Stimulated activated CD4-positive, alpha-beta T cell treated with anti-CD3 and anti-CD28 coated beads, Interleukin-12 subunit alpha, Interleukin-12 subunit beta, amount 100 ng/mL, for 24 hours (primary cell): ENCODE measurements at places on chromosomes 2 and 18.

- no peak for DNase-seq
Observed at GRCh38 chr2:12261986-12262680, 454.6 kb upstream of the TRIB2 start.

DNA sequence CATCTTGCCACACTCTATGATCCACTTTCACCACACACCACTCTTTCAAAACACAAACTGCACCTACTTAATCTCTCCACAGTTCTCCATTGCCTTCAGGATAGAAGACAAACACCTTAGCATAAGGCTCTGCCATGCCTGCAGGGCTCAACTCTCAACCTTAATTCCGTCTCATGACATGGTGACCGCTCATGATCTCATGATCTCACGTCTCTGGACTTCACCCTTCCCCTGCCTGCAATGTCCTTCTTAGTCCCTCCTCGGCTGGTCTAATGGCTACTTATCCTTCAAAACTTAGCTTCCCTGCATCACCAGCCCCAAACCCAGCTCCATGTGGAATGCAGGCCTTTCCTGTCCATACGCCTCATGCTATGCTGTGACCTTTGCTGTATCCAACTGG is 85.3 kb downstream of the ACVR1 start:
- no peak for DNase-seq

DNA sequence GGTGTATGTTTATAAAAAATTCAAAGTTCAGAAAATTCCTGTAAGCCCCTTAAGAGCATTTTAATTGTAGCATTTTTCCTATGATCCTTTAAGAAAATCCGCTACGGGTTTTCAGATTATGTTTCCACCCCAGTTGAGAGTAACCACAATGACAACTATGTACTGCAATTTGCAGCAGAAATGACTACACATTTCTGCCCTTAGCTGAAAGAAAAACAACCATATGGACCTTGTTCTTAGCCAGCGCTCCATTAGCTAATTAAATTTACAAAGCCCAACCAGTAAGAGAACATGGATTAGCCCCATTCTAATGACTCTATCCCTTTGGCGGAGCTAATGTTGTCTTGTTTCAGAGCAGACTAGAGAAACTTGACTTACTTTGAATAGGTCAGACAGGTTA is 247.6 kb downstream of the SLC8A1 start:
- no peak for DNase-seq

DNA sequence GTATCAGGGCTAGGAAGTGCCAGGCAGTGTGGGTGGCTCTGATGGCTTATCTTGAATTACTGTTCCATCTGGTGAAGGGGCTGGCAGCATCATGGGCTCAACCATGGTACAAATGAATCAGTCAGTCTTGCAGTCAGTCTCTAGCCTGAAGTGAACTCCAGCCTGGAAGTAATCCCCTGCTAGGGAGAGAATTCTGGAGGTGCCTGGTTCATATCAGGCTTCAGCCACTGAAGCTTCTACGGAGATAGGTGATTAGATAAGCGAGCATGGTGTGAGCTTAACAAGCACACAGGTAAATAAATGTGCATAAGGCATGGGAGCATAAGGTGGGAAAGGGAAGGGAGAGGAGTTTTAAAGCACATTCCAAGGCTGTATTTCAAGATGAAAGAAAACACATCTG is 541.7 kb downstream of the MBD2 start:
- no peak for DNase-seq

- no peak for DNase-seq
Observed at GRCh38 chr2:173983391-173983871, 18.3 kb upstream of the SP3 start.

DNA sequence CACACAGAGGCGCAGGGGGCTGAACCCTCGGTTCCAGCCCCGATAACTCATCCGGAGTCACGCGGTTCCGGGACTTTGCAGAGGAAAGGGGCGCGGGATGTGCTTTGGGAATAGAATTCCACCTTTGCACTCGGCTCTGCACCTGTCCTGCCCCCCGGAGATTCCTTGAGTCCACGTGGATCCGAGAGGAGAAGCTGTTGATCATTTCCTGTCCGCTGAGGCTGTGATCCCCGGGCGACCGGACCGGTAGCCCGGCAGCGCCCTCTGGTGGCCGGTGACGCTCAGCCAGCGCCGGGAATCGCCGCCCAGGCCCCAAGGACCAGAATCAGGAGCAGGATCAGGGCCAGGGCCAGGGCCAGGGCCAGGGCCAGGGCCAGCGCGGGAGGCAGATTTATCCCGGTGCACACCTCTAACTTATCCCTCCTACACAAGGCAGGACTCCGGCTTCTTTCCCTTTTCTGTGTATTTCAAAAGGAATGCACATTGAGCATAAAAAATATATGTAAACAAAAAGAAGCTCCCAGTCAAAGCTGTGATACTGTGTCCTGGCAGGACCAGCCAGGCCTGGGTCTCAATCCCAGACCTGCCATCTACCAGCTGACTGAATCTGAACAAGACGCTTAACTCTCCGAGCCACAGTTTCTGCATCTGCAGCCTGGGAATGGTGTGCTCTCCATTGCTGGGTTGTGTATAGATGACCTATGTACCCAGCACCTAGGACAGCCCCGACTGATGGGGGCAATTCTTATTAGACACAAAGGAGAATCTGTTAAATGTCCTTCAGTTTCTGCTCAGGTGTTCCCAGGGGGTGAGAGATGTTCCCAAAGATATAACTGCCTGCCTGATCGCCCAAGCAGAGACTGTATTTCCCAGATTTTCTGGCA is 8.5 kb upstream of the SPATA3 start:
- DNase-seq: peak; percentile 78

DNA sequence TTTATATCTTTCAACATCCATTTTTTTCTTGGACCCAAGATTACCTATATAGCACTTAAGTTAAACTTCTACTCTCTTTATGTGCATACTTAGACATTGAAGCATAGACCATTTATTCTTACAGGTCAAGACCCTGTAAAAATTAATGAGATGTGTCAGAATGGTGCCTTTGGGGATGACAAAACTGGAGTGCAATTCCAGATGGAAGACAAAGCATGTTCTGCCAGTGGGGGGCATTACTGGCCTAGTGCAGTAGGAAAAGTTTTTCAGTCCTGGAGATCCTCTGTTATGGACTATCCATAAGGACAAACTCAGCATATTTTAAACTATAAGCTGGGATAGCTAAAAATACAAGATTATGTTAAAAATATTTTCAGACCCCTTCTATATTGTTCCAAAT is 57.8 kb upstream of the MMADHC start:
- DNase-seq: no peak

DNA sequence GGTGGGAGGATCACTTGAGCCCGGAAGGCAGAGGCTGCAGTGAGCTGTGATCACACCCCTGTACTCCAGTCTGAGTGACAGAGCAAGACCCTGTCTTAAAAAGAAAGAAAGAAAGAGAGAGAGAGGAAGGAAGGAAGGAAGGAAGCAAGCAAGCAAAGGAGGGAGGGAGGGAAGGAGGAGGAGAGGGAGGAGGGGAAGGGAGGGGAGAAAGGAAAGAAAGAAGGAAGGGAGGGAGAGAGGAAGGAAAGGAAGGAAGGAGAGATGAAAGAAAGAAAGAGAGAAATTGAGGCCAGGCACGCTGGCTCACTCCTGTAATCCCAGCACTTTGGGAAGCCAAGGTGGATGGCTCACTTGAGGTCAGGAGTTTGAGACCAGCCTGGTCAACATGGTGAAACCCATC is 2.3 kb upstream of the NCKAP1 start:
- no peak for DNase-seq

- no peak for DNase-seq
Observed at GRCh38 chr2:170968205-170969003, 39.4 kb downstream of the GORASP2 start.

DNA sequence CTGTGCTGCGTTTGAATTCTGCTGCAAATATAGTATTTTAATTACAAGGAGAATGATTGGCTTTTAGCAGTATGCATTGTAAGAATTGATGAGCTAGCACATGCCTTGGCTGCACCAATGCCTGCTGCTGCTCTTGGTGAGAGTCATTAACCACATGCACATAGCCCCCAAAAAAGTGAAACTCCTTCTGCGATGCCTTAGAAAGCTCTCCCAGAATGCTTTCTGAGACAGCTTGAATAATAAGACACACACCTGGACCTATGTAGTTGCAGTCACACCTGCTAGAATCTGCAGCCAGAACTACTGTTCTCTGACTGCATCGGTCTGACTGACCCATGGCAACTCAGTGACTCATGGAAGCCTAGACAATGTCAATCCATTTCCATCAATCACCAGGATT is 170.1 kb upstream of the DDX18 start:
- DNase-seq: no peak

GRCh38 chr2:182625814-182626213 is 90.2 kb upstream of the DNAJC10 start:
- no peak for DNase-seq

DNA sequence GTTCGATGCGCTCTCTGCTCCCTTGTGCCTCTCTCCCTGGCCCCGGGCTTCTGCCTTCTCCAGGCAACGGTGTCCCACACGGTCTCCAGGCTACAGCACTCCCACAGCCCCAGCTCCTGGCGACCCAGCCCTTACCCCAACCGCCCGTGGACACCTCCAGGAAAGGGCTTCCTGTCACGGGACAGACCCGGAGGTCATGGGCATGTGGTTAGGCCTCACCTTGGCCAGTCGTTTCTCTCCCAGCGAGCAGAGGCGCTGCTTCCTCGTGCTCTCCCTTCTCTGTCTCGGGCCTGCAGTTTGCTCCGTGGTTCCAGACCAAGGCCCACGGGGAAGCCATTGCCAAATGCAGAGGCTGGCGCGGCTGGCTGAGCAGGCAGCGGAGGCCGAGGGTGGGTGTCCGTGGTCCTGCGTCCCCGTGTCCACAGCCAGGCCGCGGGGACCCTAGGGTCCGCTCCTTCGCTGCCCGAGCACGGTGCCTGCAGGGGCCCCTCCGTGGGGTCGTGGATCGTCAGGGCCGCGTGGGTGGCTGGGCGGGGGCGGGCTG is 61.0 kb upstream of the IL1RL1 start:
- no peak for DNase-seq

- DNase-seq: no peak
Observed at GRCh38 chr2:32688541-32688940, 60.7 kb downstream of the TTC27 start.

GRCh38 chr2:72719416-72719815 is 106.4 kb downstream of the EXOC6B start:
- no peak for DNase-seq

GRCh38 chr2:134153294-134153880 is 100.5 kb upstream of the MGAT5 start:
- DNase-seq: no peak

DNA sequence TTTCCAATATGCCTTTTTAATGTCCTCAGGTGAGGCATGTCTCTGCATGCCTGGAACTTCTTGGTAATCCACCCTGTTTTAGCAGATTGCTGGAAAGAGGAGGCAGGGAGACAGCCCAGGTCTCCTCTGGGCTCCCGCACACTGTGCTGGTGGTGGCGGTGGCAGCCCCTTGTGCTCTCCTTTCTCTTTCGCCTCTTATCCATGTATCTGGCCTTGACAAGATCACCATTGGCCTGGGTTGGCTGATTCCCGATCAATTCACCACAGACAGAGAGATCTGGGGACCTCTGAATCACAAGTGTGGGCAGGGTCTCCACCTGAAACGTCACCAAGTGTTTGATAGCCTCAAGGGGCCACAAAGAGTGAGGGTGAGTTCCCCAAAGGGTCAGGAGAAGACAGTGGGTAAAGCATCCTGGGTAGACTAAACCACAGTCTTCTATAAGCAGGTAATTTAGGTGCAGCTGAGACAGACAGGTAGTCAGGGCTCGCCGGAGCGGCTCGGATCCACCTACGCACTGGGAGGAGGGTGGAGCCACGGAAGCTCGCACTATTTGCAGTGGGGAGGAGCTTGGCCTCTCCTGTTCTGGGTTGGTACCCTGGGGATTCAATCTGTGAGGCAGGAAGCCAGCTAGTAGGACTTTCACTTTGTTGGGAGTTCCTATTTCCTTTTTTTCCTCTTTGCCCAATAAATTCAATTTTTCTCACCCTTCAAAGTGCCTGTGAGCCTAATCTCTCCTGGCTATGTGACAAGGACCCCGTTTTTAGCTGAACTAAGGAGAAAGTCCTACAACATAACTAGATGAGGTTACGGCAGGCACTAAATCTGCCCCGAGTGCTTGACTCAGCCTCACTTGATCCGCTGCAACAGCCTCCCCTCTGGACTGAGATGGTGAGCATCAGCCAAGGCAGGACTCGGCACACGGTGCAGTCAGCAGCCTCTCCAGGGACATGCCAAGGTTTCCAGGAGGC is 57.6 kb downstream of the SLC4A3 start:
- peak; percentile 14 for DNase-seq
